ENCODE measurements at places on chromosomes 11 and 22.

DNA sequence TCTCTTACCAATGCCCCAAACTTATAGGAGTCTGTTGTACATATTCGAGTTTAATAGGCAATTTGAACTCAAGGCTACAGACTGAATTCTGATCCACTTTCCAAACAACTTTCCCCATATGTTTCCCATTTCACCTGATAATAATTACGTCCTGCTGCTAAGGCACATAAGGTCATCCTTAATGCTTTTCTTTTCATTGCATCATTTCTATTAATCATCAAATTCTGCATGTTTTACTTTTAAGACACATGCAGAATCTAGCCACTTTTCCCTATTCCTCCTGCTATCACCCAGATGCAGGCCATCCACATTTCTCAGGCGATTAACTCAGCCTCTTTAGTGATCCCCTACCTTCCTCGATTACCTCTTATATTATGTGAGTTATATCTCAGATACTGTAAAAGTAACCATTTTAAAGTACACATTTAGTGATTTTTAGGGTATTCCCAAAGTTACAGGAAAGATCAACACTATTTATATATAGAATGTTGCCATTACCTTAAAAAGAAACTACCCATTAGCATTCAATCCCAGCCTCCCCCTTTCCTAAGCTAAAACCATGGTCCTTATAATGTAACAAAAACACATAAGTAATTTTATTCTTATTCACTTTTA lies 14.9 kb downstream of the XKR3 start:
- DNase-seq = no peak

DNA sequence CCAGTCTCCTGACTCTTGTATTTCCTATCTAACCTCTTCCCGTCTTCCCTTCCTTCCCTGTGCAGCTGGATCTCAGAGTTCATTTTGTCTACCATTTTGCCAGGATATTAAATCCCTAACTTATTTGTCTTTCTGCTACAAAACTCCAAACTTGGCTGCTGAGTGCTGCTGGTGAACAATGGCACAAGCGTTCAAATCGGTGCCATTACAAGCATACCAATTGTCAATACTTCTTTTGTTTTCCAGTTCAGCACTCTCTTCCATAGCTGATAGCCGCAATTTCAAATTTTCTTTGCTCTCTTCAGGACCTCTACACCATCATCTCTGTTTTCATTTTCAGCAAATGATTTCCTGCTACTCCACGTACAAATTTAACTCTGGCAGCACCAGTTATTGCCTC lies 13.4 kb downstream of the IL18 start:
- DNase-seq = no peak

DNA sequence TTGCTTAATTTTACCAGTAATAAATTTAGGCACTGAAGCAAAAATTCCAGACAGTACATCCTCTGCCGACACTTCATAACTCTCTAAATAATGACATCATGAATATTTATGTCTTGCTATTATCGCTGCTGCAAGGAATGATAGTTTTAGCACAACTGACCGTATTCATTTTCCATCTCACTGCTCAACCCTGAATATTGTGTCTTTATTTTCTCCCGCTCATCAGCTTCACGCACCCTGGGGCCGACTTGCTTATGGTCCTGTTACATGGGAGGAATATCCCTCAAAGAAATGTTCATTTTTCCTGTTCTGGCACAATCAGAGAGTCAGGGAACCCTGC lies 33.3 kb downstream of the SLN start:
- no peak for DNase-seq

- no peak for DNase-seq
These were observed 59.3 kb upstream of the FAM181B start for GRCh38 chr11:82792822-82793569.

DNA sequence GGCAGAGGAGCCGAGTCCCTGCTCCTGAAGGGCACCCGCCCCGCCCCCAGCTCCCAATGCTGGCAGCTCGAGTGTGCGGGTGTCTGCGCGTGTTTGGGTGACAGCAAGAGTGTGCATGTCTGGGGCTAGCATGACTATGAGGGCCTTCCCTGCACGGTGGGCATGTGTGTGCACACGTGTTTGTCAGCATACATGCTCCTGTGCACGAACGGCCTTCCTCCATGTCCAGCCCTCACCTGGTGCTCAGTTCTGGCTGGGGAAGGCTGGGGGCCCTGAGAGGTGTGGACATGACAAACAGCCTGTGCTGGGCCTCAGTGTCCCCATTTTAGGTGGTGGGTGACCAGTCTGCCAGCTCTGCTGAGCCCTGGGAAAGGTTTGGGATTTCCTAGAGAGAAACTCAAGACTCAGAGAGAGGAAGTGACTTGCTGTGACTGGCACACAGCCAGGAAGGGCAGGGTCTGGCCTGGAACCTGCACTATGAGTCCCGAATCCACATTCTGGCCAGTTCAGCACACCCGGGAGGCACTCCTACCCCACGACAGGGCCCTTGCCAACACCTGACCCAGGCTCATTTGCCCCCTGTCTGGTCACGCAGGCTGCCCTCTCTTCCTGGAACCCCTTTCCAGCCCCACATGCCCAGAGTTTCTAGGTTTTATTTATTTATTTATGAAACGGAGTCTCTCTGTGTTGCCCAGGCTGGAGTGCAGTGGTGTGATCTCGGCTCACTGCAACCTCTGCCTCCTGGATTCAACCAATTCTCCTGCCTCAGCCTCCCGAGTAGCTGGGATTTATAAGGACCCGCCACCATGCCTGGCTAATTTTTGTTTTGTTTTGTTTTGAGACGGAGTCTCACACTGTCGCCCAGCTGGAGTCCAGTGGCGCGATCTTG lies 3.3 kb upstream of the SHISA8 start:
- DNase-seq = peak; percentile 82

GRCh38 chr11:125980436-125980835 lies 34.6 kb downstream of the VSIG10L2 start:
- DNase-seq = no peak
